ENCODE measurements at places on chromosomes 2 and 18. TPM values are rescaled to one million over a fixed set of nuclear protein-coding genes. Genes with fewer than 3 reads are reported as not detected.

Gene DUSP19
- 2.2 TPM for total RNA-seq

Gene RSAD2
- 0.37 TPM for total RNA-seq

Gene NAT8
- total RNA-seq, result not detected

Gene MBD2
- 24.4 TPM for total RNA-seq

Gene CRYGC
- total RNA-seq, result not detected

Gene ATOH8
- 5.5 TPM for total RNA-seq

Measured in subcutaneous preadipocyte (primary cell).